ENCODE measurements at places on chromosomes 3 and 15. TPM values are rescaled to one million over a fixed set of nuclear protein-coding genes. Genes with fewer than 3 reads are reported as not detected.

GRCh38 chr15:46312133-46312740 is 677.4 kb downstream of the SQOR start:
- peak; percentile 72 for DNase-seq

GRCh38 chr3:71978150-71978721 is 193.3 kb upstream of the PROK2 start:
- no peak for DNase-seq

DNA sequence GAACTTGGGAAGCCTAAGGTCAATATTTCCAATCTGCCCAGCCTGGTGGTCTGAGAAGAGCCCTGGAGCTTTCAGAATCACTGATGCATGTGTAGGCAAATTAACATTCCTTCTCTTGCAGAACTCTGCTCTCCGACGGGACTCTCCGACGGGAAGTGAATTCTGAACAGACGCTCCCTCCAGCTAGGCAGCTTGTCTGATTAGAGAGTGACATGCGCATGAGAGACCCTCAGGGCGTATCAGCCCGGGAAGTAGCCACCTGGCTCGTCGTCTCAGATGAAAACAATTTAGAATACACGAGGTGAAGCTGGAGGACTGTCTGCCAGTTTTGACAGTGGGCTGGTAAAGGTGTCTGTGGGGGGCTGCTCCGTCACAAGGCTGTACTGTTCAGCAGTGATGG is 103.1 kb downstream of the DGKG start:
- DNase-seq: no peak

DNA sequence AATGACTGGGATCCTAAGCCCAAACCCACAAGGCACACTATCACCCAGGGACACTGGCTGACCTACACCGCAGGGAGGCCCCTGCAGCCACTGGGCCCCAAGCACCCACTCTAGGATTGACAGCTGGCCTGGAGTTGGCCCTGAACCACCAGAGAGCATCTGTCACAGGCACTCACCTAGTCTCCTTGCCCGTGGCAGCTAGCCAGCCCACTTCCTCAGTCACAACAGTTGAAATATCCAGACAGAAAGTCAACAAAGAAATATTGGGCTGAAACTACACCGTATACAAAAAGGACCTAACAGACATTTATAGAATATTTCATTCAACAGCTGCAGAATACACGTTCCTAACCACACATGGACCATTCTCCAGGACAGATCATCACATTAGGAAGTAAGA is 5.2 kb upstream of the SPINK8 start:
- no peak for DNase-seq

- DNase-seq: no peak
Observed at GRCh38 chr15:49265911-49266310, 95.9 kb downstream of the GALK2 start.

DNA sequence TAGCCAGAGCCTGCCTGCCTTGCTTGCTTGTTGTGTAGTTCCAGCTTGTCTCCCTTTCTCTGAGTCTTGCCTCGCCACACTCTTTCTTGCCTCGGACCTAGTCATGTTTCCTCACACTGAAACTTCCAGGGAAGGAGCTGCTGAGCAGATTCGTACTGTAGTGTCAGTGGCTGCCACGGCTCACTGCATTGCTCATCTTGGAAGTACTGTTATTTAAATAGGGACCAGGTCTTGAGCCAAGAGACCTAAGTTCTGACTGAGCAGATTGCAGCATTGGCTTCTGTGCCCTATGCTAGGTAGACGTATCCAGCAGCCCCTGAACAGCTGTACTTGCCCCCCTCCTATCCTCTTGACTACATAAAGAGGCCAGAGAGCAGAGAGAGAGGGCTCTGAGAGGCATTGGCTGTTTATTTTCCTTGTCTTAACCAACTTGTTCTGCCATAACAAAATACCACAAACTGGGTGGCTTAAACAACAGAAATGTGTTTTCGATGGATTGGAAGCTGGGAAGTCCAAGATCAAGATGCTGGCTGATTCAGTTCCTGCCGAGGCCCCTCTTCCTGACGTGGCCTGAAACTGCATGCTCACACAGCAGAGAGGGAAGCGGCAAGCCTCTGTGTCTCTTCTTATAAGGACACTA is 5.8 kb upstream of the RARRES1 start:
- no peak for DNase-seq

DNA sequence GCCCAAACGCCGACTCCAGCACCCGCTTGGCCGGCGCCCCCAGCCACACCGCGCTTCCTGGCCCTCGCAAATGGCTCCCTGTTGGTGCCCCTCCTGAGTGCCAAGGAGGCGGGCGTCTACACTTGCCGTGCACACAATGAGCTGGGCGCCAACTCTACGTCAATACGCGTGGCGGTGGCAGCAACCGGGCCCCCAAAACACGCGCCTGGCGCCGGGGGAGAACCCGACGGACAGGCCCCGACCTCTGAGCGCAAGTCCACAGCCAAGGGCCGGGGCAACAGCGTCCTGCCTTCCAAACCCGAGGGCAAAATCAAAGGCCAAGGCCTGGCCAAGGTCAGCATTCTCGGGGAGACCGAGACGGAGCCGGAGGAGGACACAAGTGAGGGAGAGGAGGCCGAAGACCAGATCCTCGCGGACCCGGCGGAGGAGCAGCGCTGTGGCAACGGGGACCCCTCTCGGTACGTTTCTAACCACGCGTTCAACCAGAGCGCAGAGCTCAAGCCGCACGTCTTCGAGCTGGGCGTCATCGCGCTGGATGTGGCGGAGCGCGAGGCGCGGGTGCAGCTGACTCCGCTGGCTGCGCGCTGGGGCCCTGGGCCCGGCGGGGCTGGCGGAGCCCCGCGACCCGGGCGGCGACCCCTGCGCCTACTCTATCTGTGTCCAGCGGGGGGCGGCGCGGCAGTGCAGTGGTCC is 3.5 kb downstream of the ISLR2 start:
- DNase-seq: no peak

DNA sequence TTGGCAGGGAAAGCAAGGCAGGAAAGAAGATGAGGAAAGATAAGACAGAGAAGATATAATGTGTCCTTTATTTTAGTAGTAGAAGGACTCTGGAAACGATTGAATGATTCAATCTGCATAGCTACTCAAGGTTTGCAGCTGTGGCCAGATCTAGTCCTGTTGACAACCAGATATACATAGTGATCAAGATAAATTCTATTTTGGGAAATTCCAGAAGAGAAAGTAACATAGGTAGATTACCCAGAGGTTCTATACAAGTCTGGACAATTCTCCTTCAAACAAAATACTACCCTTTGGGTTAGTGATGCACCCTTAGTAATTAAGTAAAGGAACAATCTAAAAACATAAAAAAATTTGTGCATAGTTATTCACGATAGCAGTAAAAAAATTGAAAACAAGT is 9.4 kb downstream of the TERC start:
- DNase-seq: no peak

GRCh38 chr15:92076541-92076940 is 223.0 kb downstream of the SLCO3A1 start:
- DNase-seq: no peak

GRCh38 chr3:196287090-196287439 is 461 bp downstream of the PCYT1A start:
- peak; percentile 19 for DNase-seq

DNA sequence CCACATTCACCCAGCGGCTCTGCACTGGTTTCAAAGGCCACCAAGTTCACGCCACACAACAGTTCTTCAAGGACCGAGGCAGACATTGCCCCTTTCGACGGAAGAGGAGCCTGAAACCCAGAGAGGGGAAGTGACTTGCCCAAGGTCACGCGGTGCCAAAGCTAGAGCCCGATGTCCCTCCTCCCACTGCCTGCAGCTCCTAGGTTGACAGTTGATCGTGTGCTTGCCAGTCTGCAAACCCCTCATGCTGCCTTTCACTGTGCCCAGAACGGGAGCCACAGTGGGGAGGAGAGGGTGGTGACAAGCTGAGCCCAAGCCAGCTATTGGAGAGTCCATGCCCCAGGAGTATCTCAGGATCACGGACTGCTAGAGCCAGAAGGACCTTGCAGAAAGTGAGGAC is 230.9 kb downstream of the XXYLT1 start:
- DNase-seq: no peak

DNA sequence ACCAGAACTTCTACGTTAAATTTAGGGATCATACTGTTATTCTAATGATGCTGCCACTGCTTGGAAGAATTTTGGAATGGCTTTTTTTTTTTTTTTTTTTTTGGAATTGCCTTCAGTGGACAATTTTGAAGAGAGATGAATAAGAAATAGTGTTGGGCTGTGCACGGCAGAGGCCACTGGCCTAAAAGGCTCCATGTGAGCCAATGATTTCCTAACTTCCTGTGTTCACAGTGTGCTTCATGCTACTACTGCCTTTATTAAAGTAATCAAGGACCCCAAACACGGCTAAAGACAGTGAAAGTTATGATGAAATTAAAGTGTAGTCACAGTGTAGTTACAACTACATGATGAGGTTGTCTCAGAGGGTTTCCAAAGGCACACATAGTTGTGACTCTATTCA is 100.8 kb upstream of the TNFAIP8L3 start:
- DNase-seq: no peak

DNA sequence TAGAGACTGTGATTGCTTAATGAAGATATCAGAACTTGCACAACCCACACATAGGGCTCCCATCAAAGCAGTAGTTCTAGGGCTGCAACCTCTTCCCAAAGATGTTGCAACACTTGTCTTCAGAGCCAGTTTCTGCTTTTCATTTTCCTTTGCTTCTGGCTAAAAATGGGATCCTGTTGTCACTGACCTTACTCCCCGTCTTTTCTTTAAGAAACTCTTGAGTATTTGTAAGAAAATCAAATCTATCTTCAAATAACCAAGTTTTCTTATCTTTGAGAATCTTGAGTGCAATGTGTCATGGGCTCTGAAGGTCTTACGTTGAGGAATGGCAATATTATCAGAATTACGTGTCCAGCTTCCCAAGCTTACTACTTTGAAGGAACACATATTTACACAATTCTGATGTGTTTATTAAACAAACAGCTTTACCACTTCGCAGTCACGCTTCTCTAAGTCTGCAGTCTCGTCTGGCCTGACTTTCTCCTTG is 24.1 kb downstream of the CACNA1D start:
- no peak for DNase-seq

DNA sequence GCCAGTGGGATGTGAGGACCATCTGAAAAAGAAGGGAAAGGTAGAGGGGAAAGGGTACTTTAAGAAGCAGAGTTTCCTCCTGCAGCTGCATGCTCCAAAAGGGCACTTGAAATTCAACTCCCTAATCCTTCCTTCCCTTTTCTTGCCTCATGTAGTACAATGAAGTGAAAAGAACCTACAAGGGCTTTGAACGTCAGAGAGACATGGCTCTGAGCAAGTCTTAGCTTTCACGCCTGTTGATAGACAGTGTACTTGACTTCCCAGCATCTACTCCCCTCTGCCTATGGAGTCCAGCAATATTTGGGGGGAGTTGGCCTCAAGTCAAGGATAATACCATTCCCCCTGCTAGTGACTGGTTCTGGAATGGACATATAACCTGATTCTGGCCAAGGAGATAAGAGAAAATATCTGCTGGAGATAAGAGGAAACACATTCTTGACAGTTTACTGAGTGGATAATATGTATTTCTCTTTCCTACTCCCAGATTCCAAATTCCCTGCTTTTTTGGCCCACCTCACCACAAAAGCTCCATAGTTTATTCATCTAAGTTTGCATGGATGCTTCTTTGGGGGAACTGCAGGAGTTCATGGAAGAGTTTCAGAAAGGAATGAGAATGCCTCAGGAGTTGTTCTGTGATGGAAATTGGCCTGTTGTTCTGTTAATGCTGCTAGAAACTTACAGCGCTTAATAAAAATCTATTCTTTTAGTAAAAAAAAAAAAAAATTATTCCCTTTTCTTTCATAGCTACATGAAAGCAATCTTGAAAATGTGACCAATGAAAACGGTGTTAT is 193.0 kb upstream of the TPM1 start:
- DNase-seq: no peak

DNA sequence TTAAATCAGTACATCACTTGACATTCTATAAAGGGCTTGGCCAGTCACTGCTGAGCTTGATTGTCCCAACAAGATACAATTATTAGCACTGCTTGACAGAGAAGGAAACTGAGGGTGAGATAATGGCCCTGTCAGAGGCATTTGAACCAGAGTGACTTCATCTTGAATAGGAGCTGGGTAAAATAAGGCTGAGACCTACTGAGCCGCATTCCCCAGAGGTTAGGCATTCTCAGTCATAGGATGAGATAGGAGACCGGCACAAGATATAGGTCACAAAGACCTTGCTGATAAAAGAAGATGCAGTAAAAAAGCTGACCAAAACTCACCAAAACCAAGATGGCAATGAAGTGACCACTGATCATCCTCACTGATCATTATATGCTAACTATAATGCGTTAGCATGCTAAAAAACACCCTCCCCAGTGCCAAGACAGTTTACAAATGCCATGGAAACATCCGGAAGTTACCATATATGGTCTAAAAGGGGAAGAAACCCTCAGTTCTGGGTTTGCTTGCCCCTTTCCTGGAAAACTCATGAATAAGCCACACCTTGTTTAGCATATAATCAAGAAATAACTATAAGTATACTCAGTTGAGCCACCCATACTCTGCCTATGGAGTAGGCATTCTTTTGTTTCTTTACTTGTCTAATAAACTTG is 239.1 kb upstream of the SETMAR start:
- DNase-seq: no peak

DNA sequence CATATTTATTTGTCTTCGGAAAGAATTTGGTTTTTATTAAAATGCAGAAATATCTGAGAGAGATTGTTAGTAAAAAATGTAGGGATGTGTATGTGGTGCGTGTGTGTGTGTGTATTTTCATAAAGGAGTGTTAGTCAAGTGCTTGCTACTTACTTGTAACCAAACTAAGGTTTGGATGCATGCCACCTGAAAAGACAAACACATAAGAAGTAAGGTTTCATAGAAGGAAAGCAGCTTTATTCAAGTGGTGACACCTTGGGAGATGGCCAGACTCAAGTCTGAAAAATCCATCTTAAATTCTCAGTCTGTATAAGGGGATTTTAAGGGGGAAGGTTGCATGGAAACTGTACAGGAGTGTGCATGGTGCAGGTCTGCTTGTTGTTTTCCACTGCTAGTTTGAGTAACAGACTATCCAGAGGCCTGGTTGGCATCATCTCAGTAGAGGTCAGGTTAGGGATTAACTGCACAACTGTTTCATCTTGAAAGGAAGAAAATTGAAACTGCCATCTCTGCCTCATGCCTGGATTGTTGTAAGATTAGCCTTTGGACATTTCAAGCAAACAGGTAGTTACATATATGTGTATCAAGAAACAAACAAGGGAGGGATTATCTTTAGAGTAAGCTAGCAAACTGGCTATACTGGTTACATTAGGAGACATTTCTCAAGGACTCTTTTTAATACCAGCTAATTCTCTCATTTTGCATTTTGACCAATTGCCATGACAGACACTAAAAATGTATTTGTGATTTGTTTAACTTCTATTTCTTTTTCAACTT is 196.7 kb downstream of the EPHA6 start:
- no peak for DNase-seq

ADAMTS9 gene
- total RNA-seq: 8.2 TPM

KBTBD8 gene
- total RNA-seq: 3.7 TPM

NPAP1 gene
- 0.17 TPM for total RNA-seq

PSMA4 gene
- total RNA-seq: 106 TPM

INSYN1 gene
- 13.8 TPM for total RNA-seq

Measured in mucosa of gallbladder (tissue), 1 donor.